Kidney glomerular epithelial cell (primary cell): ENCODE measurements at places on chromosomes 16 and 17.

DNA sequence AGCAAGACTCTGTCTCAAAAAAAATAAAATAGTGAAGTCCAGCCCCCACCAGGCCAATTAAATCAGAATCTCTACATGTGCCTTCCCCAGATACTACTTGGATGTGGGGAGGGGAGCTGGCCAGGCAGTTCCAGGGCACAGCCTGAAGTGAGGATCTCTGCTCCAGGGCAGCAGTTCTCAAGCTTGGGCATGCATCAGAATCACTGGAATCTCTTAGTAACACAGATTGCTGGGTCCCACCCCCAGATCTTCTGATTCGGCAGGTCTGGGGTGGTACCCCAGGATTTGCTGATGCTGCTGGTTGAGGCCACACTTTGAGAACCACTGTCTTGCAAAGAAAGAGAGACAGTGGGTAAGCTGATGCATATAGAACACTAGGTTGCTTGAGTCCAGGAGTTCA is 8.3 kb upstream of the CDH5 start:
- DNase-seq, result no peak

DNA sequence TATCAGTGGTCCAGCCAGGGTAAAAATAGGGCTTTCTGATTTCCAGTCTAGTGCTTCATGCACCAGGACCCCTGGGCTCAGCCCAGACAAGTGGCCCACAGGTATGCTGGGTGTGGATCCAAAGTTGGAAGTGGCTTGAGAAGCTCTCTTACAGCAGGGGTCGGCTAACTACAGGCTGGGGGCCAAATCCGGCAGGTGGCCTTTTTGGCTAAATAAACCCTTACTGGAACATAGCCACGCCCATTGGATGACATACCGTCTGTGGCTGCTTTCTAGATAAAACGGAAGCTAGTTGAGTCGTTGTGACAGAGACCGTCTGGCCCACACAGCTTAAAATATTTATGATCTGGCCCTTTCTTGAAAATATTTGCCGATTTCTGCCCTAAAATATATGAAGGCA is 119.0 kb upstream of the CDC42EP4 start:
- DNase-seq, result no peak

GRCh38 chr17:77316191-77316641 is 175.4 kb downstream of the SEC14L1 start:
- DNase-seq, result peak; percentile 55

- DNase-seq, result no peak
Measured at GRCh38 chr16:30007378-30007895, 3.4 kb downstream of the DOC2A start.

- DNase-seq, result peak; percentile 64
Measured at GRCh38 chr16:51762081-51762996, 611.3 kb upstream of the SALL1 start.

DNA sequence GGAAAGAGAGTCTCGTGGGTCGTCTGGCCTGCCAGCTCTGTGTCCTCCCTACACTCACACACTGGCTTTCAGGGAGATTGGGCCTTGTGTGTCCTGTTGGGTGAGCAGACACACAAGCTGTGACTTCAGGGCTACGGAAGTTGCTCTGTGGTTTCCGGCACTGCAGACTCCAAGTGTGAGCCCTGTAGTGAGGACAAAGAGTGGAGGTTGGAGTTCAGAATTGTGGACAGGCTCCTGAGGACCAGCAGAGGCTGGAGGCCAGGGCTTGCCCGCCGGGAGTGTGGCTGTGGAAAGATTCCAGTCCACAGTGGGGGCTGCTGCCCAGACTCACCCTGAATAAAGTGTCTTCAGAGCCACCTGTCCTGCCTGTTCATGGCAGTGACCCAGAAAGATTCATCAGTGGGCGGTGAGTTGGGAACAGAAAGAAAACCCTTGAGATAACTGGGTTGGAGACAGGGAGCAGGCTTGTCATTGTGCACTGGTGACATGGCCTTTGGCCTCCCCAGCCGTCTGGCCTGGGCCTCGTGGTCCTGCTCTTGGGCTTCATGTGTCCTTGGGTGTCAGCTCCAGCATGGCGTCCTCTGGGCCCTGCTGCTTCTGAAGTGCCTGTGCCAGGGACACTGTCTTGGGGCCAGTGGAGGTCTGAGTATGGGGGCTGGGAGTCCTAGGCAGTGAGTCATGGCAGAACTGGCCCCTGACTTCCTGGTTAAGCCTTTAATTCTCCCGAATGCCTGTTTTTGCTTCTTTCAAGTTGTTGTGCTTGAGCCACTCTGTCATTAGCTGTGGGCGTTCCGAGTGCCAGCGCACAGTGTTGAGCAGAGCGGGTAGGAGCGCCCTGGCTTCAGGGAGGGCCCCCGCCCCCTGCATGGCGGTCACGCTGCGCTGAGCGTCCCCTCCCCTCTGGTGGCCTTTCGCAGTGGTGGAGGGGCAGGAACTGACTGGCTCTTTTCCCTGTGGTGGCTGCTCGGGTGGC is 19.9 kb upstream of the ZNF750 start:
- DNase-seq, result peak; percentile 73

DNA sequence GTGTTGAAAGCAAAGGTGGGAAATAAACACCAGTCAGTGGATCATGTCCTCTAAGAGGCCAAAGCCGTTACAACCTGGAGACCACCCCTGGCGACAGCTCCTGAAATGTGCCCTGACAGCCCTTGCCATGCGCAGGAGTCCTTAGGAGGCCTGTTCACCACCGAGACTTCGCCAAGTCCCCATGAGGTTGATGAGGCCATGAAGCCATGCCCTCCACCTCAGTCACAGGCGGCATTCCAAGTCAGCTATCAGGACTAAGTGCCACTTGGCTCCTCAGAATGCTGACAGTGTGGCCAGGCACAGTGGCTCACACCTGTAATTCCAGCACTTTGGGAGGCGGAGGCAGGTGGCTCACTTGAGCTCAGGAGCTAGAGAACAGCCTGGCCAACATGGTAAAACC is 27.1 kb downstream of the ADAM11 start:
- no peak for DNase-seq

- DNase-seq, result no peak
Measured at GRCh38 chr16:88310796-88311605, 71.8 kb upstream of the ZNF469 start.

DNA sequence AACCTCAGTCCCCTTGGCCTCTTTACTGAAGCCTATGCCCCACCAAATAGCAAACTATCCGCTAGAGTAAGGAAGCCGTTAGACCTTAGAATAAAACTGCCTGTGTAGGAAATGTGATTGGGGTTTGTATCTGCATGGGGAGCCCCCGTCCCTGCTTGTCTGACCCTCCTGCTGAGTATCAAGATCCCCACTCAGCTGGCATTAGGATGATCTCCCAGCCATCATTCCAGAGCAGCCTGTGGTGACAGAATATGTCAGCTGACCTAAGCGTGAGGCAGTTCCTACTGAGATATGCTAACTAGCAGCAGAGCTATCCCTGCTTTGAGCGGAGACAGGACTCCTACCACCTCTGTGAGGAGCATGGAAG is 645 bp upstream of the GFOD2 start:
- peak; percentile 27 for DNase-seq

- no peak for DNase-seq
Measured at GRCh38 chr17:29927546-29927945, 2.5 kb downstream of the SSH2 start.

GRCh38 chr16:86389566-86390328 is 120.6 kb upstream of the FOXF1 start:
- no peak for DNase-seq

DNA sequence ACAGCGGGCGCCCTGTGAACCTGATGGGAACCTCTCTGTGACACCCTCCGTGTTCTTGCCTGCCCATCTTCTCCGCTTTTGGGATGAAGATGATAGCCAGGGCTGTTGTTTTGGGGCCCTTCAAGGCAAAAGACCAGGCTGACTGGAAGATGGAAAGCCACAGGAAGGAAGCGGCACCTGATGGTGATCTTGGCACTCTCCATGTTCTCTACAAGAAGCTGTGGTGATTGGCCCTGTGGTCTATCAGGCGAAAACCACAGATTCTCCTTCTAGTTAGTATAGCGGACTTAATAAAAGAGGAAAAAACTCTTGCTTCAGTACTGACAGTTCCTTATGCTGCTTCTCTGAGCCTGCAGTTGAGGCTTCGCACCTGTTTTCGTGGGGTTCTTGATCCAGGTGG is 10.5 kb downstream of the CDK5RAP3 start:
- no peak for DNase-seq
